A549 treated with CORT108297 at 1 μM for 4 hours (cell line): ENCODE measurements at places on chromosomes 2 and 18. TPM values are rescaled to one million over a fixed set of nuclear protein-coding genes. Genes with fewer than 3 reads are reported as not detected.

The COLEC12 gene
- total RNA-seq = 0.02 to 0.08 TPM (median 0.03 TPM) in 5 replicates

The CAVIN2 gene
- total RNA-seq = 13.6 to 23.4 TPM (median 21.6 TPM) in 5 replicates

The C2orf66 gene
- total RNA-seq = 0.06 to 0.13 TPM (median 0.07 TPM) in 3 of 5 replicates, not detected in the others

The BMP10 gene
- not detected in 5 replicates for total RNA-seq

The LBH gene
- 87.8 to 151 TPM (median 118 TPM) in 5 replicates for total RNA-seq

The SERPINB10 gene
- total RNA-seq = not detected in 5 replicates

The IKZF2 gene
- 0.05 to 0.29 TPM (median 0.16 TPM) in 5 replicates for total RNA-seq

The SLC14A1 gene
- total RNA-seq = 0.08 to 0.23 TPM (median 0.15 TPM) in 4 of 5 replicates, not detected in the other

The DUSP28 gene
- 4.9 to 9.0 TPM (median 7.9 TPM) in 5 replicates for total RNA-seq

The RMC1 gene
- 12.7 to 17.2 TPM (median 15.9 TPM) in 5 replicates for total RNA-seq

The MLPH gene
- total RNA-seq = 251 to 312 TPM (median 290 TPM) in 5 replicates

The MEP1B gene
- total RNA-seq = 0.06 to 0.14 TPM (median 0.07 TPM) in 3 of 5 replicates, not detected in the others

The SPATA3 gene
- total RNA-seq = not detected in 5 replicates

The CMPK2 gene
- 0.87 to 1.2 TPM (median 1.1 TPM) in 5 replicates for total RNA-seq

The FBXO36 gene
- total RNA-seq = 0.89 to 1.4 TPM (median 1.3 TPM) in 5 replicates

The DUSP2 gene
- 0.22 to 0.56 TPM (median 0.44 TPM) in 5 replicates for total RNA-seq

The NBAS gene
- 15.0 to 17.2 TPM (median 15.6 TPM) in 5 replicates for total RNA-seq

The ARHGEF4 gene
- total RNA-seq = 5.7 to 9.0 TPM (median 8.2 TPM) in 5 replicates

The SLC25A12 gene
- 13.3 to 14.8 TPM (median 14.1 TPM) in 5 replicates for total RNA-seq

The KYNU gene
- total RNA-seq = 280 to 361 TPM (median 296 TPM) in 5 replicates

The MAP3K19 gene
- not detected in 5 replicates for total RNA-seq
